ENCODE measurements at places on chromosomes 5 and 9.

- no peak for DNase-seq
Observed at GRCh38 chr5:105670596-105670995, 2000.1 kb downstream of the EFNA5 start.

DNA sequence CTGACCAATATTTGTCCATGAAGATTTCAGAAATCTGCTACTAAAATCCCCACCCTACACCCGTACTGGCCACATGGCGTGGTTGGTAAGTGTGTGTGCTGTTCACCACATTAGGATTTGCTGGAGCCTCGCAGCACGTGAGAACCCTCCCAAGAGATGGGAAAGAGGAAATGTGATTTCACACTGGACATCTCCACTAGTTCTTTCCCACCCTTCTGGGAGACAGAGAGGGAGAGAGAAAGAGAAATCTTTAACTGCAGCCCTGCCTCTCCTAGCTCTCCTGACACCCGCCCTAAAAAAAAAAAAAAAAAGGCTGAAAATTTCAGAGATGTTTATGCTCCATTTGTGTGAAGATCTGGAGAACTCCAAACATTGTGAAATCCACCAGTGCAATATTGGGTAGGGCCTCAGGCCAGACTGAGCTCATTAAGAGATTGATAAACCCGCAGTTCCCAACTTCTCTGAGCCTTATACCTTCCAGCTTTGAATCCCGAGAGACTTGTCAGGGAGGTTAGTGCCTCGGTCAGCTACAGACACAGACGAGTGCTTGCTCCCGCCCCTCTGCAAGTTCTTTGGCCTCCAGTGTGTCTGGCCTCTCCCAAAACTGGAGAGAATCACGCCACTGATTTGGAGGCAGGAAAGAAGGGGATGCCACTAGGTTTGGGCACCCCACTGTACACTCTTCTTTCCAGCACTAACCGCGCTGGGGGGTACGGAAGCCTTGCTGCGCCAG lies 1.9 kb downstream of the SPRY4 start:
- no peak for DNase-seq

DNA sequence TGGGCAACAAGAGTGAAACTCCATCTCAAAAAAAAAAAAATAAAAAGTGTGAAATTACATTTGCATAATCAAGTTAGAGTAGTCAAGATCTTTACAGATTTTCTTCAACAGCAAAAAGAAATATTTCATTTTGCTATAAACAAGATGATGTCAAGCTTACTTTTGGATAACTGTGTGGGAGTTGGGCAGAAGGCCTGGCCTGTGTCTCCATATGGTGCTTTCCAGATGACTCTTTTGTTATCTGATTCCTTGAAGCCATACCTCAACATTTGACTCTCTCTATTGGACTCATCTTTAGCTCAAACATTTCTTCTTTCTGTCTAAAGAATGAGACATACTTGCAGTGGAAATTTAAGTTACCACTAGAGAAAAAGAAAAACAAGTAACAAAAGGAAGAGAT lies 246.8 kb downstream of the MSX2 start:
- DNase-seq: no peak

DNA sequence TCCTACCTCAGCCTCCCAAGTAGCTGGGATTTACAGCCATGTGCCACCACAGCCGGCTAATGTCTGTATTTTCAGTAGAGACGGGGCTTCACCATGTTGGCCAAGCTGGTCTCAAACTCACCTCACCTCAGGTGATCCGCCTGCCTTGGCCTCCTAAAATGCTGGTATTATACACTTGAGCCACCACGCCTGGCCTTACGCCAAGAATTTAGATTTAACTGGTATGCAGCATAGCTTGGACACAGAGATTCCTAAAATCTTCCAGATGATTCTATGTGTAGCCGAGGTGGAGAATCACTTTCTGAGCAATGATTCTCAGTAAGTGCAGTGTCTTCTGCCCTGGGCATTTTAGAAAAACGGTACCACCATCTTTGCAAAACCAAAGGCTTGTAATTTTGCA lies 74.1 kb downstream of the HABP4 start:
- no peak for DNase-seq

DNA sequence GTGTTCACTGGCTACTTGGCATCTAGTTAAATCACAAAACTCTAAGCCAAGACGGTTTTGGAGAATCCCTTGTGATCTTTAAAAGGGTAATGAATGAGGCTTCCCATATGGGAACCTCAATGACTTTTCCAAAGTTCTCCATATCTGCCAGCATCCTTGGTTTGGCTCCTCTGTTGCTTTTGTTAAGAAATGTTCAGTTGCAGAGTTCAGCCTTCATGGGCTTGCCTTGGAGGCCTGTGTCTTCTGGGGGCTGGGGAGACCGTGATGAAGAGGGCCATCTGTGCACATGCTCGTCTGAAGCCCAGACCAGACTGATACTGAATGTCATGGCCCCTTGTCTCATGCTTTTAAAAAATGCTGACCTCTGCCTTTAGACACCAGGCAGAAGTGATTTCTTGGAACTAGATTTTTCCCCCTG lies 84.3 kb downstream of the RAI14 start:
- DNase-seq: no peak

- no peak for DNase-seq
Observed at GRCh38 chr5:54296386-54296785, 14.0 kb downstream of the ARL15 start.

DNA sequence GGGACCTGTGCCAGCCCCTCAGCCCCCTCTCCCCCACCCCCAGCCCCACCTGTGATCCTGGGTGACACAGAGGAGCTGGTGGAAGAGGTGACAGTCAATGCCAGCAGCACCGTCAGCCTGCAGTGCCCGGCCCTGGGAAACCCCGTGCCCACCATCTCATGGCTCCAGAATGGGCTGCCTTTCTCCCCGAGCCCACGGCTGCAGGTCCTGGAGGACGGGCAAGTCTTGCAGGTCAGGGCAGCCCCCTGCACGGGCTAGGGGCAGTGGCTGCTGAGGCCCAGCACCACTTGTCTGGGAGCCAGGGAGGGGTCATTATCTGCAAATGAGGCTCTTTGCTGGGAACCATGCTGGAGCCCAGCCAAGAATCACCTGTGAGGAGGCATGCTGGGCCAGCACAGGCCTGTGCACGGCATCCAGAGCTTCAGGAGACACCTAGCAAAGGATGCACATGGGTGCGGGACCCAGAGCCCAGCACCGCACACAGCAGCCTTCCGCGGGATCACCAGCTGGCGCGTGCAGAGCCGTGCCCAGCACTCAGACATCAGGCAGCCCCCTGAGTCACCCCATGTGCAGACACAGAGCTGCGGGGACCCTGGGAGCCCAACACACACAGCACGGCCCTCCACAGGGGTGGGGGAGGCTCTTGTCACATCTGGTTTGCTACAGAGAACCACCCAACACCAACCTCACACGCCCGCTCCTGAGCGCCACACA lies 62.0 kb upstream of the ASS1 start:
- no peak for DNase-seq

DNA sequence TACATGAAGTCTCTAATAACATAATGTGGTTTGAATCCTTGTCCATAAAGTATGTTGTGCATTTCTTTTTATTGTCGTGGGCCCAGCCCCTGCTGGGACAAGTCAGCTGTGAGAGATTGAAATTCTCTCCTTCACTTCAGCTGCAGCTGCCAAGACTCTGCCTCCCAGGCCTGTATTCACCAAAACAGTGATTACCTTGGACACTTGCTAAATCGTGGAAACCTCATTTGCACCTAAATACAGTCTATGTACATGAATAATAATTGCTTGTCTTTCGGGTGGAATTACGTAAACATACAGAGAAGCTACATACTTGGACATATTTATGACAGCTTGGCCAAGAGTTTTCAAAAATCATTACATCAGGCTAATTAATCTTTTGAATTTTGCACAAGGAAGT lies 898.5 kb upstream of the SEMA6A start:
- no peak for DNase-seq

Data from activated gamma-delta T cell treated with anti-CD3 and anti-CD28 coated beads, Interleukin-2, amount 50 U/mL, for 16 hours (primary cell).